ENCODE measurements at places on chromosomes 7 and 10. TPM values are rescaled to one million over a fixed set of nuclear protein-coding genes. Genes with fewer than 3 reads are reported as not detected.

DNA sequence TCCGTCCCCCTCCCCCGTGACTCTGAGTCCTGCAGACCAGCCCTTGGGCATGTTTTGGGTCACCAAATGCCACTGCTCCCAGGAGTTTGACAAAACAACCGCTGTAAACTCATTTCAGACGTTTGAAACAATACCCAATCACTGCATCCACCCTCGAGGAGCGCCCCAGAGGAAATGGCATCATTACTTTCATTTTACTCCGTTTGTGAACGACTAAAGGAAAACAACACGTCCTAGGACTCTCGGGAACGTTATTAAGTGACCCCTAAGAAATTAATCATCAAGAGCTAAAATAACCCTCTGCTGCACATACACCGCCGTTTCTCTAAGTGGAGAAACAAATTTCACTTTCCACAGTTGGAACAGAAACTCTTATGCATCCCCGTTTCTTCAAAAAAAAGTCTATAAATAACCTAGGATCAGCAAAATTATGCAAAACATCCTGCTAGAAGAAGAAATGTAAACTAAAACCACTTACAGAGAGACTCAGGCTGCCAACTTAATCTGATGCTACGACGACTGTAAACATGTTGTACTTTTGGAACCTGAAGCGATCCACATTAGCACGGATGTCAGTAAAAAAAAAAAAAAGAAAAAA, 109.9 kb upstream of the EFCAB10 start:
- no peak for DNase-seq

DNA sequence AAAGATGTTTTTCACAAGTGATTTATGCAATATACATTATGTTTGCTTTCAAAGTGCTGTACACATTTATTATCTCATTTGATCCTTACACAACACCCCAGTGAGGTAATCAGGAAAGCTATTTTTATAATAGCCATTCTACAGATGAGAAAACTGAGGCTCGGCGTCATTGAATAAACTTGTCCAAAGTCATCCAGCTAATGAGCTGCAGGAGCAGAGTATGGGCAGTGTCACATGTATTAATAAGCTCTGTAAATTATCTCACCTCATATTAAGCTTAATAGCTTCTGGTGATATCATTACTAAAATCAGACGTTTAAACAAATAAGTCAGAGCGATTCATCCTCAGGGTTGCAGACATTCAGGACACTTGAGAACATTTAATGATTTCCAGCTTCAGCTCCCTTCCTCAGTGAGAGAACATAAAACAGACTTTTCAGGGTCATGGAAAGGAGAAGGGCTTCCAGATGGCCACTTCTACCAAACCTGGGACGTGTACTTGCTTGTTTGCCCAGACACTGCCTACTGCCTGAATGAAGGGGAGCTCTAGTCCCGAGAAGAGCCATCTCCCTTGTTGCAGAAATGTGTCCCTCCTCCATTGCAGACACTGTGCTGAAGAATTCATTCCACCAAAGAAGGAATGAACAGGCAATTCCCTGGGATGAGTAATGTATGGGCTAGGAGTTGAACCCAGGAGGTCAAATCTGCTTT, 20.5 kb upstream of the FZD1 start:
- no peak for DNase-seq

DNA sequence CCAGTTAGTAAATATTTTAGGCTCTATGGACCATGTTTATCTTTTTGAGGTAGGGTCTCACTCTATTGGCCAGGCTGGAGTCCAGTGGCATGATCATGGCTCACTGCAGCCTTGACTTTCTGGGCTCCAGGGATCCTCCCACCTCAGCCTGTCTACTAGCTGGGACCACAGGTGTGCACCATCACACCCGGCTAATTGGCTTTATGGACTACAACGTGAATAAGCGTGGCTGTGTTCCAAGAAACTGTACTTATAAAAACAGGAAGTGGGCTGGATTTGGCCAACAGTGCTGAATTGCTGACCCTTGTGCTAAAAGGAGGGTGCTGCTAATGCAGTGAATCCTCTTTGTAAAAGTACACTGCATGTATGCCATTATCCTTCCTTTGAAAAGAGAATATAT, 111.7 kb upstream of the CDK13 start:
- peak; percentile 37 for DNase-seq

DNA sequence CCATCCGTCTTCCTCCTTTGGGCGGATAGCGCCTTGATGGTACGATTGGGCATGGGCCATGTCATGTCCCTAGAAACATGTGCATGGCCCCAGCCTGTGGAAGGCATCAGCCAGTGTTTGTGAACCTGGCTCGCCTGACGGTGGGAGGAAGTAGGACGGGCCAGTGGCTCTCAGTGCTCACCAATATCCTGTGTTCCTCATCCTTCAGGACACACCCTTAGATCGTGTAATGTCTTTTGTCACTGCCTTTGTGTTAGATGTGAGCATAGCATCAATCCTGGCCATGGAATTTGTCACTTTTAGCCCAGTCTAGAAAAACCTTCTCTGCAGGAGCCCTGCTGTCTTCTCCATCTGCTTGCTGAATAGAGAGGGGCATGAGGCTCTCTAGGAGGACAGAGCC, 77.6 kb downstream of the PFKFB3 start:
- no peak for DNase-seq

- DNase-seq, result no peak
Measured at GRCh38 chr10:74770400-74770799, 56.0 kb upstream of the KAT6B start.

TMED4 gene
- 48.5 TPM for polyA plus RNA-seq

- DNase-seq, result no peak
Measured at GRCh38 chr10:15541376-15541775, 170.3 kb upstream of the FAM171A1 start.

- DNase-seq, result no peak
Measured at GRCh38 chr7:106855540-106856132, 9.4 kb upstream of the PIK3CG start.

SPDYE18 gene
- 1.0 TPM for polyA plus RNA-seq

NME8 gene
- polyA plus RNA-seq, result not detected

- no peak for DNase-seq
Measured at GRCh38 chr7:138608275-138608674, 92.9 kb downstream of the SVOPL start.

GRCh38 chr7:147700702-147701101, 889.9 kb upstream of the C7orf33 start:
- DNase-seq, result no peak

GRCh38 chr7:134778941-134779740, at the start of gene CALD1:
Gene CALD1, plus strand, starts transcription at chr7:134779634. Its CDS starts 88,100 bp downstream, at chr7:134867734.
- peak; percentile 83 for DNase-seq

GRCh38 chr10:22503315-22504088, 158.2 kb downstream of the SPAG6 start:
- DNase-seq, result no peak

HSPA14 gene
- 6.8 TPM for polyA plus RNA-seq

DNA sequence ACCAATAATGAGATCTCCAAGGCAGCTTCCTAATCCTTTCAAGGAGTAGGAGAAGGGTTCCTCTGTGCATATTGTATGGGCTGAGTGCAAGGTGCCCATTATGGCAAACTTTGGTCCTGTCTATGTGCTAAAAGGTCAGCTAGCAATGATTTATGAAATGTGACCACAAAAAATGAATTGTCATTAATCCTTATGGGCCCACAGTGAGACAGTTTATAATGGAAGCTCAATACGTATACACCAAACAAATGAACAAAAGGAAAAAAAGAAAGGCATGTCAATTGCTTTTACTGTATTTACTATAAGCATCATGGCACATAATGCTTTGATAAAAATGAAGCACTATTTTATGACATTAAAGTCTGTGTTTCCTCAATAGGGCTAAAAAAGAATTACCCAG, 54.5 kb downstream of the ELAPOR2 start:
- DNase-seq, result no peak

- DNase-seq, result no peak
Measured at GRCh38 chr10:2094171-2094570, 356.8 kb upstream of the ADARB2 start.

DNA sequence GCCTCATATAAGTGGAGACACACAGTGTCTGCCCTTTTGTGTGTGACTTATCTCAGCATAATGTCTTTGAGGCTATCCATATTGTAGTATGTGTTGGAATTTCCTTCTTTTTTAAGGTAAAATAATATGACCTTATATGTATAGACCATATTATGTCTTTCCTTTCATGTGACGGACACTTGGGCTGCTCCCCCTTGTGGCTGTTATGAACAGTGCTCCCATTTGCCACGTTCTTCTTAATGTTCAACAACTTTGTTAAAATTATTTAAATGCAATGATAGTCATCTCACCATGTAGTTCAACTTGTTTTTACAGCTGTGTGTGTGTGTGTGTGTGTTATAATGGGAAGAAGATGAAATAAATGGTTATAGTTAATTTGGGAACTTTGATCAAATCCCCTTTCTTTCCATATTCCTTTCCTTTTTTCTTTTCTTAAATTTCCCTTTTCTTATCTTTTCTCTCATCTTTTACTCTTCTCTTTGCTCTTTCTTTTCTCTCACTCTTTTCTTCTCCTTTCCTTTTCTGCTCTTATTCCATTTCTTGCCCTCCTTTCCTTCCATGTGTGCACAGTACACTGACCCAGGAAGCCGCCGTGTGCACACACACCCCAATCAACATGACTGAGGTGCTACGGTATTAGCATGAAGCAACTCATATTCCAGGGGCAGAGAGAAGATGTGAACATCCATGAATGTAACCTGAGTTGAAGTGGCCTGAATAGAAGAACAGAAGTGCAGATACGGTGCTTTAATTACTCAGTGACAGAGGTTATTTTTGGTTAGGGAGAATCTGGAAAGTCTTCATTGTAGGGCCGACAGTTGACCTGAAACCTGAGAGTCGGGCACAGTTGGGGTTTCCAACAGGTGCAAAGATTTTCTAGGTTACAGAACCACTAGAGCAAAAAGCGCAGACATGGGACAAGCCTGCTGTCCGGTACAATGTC, 596.6 kb downstream of the SDK1 start:
- DNase-seq, result no peak

GRCh38 chr7:74480861-74481417, 27.2 kb downstream of the GTF2IRD1 start:
- DNase-seq, result peak; percentile 52

- DNase-seq, result no peak
Measured at GRCh38 chr7:132247995-132248618, 328.2 kb downstream of the PLXNA4 start.

STAM gene
- 10.9 TPM for polyA plus RNA-seq

GRCh38 chr10:87594864-87595263, 64.8 kb upstream of the PAPSS2 start:
- DNase-seq, result no peak

DNA sequence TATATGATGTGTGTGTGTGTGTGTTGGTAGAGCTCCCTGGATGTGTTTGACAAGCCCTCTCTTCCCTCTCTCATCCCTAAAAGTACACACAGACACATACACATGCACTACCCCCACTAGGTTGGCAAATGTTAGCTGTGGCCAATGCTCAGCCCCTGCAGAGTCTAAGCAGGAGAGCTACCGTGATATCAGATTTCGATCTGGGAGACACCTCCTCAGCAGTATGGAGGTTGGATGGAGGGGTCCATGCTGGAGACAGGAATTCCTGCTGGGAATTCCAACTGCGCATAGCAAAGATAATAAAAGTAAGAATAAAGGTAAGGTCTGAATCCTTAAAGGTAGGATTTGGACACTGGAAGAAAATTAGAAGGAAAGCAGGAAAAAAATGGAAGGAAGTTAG, 85.7 kb downstream of the C10orf90 start:
- no peak for DNase-seq

- DNase-seq, result no peak
Measured at GRCh38 chr7:77942431-77942830, 143.9 kb downstream of the PHTF2 start.

Measured in heart left ventricle (tissue), 16 donors.